ENCODE measurements at places on chromosomes 12 and 14. TPM values are rescaled to one million over a fixed set of nuclear protein-coding genes. Genes with fewer than 3 reads are reported as not detected.

DNA sequence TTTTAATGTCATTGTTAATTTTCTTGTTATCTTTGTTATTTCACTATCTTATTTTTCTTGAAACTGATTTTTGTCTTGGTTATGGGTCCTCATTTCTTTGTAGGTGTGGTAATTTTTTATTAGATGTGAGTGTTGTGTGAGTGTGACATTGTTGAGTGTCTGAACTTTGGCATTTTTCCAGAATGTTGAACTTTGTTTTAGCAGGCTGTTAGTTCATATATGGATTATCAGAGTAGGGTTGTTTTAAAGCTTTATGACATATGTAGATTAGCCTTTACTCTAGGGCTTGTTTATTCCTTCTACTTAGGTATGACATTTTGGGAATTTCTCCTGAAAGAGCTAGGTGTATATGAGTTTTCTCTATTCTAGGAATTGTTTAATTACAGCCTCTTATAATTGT, 103.9 kb downstream of the ARID2 start:
- peaks cover 54% of the 10 kb centered on the region for H3K36me3 ChIP-seq
- H3K4me3 ChIP-seq = no peak overlapping the region
- no peak overlapping the region for H3K27ac ChIP-seq
- no peaks in the 10 kb centered on the region for H3K27me3 ChIP-seq

DNA sequence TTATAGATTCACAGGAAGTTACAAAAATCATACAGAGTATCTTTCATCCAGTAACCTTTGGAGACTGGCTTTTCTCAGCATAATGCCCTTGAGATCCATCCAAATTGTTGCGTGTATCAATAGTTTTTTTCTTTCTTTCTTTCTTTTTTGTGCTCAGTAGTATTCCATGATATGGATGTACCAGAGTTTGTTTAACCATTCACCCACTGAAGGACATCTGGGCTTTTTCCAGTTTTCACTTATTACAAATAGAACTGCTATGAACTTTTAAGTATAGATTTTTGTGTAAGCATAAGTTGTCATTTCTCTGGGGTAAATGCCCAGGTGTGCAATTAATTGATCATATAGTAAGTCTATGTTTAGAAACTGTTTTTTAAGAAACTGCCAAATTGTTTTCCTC, 79.4 kb downstream of the FBXL14 start:
- no peaks in the 10 kb centered on the region for H3K4me1 ChIP-seq
- no peaks in the 10 kb centered on the region for H3K36me3 ChIP-seq
- no peak for DNase-seq
- peaks cover 57% of the 10 kb centered on the region for H3K27me3 ChIP-seq
- H3K27ac ChIP-seq = no peak overlapping the region

DNA sequence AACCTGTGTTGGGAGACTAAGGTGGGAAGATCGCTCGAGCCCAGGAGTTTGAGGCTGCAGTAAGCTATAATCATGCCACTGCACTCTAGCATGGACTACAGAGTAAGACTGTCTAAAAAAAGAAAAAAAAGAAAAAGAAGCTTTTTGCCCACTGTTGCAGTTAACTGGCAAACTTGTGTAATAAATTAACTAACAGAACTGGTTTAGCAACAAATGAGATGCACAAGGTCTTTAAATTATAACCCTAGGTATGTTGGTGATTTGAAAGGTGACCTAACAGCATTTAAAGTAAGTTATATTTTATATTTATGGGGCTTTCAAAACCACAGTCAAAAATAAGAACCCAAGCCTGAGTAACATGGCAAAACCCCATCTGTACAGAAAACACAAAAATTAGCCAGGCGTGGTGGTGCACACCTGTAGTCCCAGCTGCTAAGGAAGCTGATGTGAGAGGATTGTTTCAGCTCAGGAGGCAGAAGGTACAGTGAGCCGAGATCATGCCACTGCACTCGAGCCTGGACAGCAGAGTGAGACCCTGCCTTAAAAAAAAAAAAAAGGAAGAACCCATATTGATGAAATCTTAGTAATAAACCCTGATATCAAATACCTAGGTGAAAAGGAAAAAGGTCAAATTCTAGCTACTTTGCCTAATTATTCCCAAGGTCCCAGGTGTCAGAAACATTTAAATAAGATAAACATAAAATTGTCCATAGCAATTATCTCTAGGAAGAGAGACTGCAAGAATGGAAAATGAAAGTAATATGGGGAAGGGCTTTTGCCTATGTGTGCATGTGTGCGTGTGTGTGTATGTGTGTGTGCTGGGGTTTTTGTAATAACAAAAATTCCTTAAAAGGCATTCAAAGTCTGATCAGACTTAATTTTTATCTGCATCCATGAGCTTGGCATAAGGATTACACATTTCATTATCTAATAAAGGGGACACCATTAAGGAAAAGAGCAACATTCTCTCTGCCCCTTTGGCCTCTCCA, 15.4 kb downstream of the SYNE2 start:
- peak overlapping the region; percentile 62 for H3K4me3 ChIP-seq
- DNase-seq = no peak
- peaks cover 15% of the 10 kb centered on the region for H3K36me3 ChIP-seq
- no peaks in the 10 kb centered on the region for H3K27me3 ChIP-seq

- H3K36me3 ChIP-seq = no peaks in the 10 kb centered on the region
- H3K4me1 ChIP-seq = no peaks in the 10 kb centered on the region
- no peak overlapping the region for H3K27ac ChIP-seq
- no peaks in the 10 kb centered on the region for H3K27me3 ChIP-seq
- no peak overlapping the region for H3K4me3 ChIP-seq
- DNase-seq = no peak
Observed at GRCh38 chr12:118866346-118866745, 115.0 kb upstream of the SRRM4 start.

GRCh38 chr12:10716704-10717315, 6.3 kb downstream of the YBX3 start:
- H3K4me3 ChIP-seq = no peak overlapping the region
- H3K4me1 ChIP-seq = peaks cover 44% of the 10 kb centered on the region
- no peak for DNase-seq
- H3K27me3 ChIP-seq = no peaks in the 10 kb centered on the region
- H3K36me3 ChIP-seq = peaks cover 21% of the 10 kb centered on the region

DNA sequence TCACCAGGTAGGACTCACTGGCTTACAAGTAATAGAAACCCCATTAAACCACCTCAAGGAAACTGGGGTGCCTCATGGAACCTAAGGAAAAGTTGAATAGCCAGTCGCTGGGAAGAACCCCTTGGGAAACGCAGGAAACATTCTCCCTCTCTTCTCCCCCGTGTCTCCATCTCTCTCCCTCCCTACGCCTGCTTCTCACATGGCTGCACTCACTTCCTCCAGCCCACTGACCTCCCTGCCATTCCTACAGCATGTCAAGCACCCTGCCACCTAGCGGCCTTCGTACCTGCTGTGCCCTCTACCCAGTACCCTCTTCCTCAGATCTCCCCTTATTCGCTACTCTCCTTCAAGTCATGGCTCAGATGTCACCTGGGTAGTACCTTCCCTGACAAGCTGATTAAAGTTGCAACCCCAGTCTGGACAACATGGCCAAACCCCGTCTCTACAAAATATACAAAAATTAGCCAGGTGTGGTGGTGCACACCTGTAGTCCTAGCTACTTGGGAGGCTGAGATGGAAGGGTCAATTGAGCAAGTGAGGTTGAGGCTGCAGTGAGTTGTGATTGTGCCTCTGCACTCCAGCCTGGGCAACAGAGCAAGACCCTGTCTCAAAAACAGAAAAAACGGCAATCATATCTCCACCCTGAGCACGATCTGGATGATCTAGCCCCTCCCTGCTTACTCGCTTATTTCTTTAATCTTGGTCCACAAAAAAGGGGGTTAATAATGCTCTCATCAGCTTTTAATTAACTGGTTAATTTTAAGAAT, 6.4 kb upstream of the DTX1 start:
- peaks cover 3% of the 10 kb centered on the region for H3K4me1 ChIP-seq
- H3K27me3 ChIP-seq = peaks cover 24% of the 10 kb centered on the region
- H3K36me3 ChIP-seq = no peaks in the 10 kb centered on the region
- H3K4me3 ChIP-seq = no peak overlapping the region
- no peak for DNase-seq

DNA sequence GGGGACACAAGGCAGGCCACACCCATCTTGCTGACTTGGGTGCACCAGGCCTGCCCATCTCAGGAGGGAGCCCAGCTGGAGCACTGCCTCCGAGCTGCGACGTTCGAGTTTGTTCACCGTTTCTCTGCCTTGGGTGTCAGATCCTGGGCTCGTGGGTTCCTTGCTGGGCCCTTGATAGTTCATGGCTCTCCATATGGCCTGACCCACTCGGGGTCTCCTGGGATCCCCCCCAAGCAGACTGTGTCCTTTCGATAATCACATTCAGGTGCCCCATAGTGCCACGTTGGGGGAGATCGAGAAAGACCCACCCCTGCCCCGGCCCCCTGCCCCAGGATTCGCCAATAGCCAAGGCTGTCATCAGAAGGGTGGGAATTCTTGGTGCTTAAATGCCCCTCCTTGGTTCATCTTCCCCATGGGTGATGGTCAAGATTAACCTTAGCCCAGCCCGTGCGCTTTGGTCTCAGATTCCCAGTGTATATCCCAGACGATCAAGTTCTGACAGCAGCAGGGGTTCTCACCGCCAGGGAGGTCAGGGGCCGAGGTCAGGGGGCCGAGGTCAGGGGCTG, 7.4 kb downstream of the RFLNA start:
- H3K27me3 ChIP-seq = peaks cover 2% of the 10 kb centered on the region
- H3K4me1 ChIP-seq = no peaks in the 10 kb centered on the region
- no peak overlapping the region for H3K4me3 ChIP-seq
- no peaks in the 10 kb centered on the region for H3K36me3 ChIP-seq

GRCh38 chr14:87084908-87085307, 908.1 kb downstream of the GALC start:
- H3K27me3 ChIP-seq = no peaks in the 10 kb centered on the region
- H3K4me3 ChIP-seq = no peak overlapping the region
- no peak for DNase-seq

DNA sequence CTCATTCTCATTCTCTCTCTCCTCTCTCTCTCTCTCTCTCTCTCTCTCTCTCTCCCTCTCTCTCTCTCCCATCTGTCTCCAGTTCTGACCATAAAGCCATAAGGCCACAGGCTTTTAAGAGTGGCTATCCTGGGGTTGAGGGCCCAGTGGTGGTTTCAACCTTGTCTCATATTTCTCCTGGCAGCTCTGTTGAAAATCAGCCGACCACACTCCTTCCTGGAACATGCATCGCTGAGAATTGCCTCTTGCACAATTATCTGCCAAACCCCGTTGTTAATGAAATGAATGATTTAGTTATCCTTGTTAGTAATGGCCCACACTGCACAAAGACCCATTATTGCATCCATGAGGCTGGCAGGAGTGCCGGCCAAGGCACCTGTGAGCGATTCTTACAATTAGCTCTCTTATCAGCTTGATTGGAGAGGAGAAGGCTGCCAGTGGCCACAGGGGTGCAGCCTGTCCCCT, 30.4 kb upstream of the KCNA5 start:
- no peak for DNase-seq
- H3K4me1 ChIP-seq = peaks cover 2% of the 10 kb centered on the region
- H3K4me3 ChIP-seq = no peak overlapping the region
- no peak overlapping the region for H3K27ac ChIP-seq

DNA sequence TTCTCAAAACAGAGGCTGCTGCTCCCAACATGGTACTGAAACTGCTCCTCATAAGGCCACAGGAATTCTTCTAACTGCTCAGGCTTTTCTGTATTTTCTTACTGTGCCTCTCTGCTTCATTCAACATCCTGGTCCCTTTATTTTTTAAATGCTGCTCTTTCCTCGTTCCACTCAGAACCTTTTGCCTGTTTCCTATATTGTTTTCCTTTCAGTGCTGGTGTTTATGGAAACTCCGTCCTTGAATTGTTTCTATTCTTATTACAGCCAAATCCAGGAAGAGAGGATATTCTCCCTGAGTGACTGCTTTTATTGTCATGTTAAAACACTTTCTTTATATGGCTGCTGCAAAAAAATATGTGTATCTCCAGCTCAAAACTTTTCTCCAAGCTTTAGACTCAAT, 173.0 kb upstream of the E2F7 start:
- no peaks in the 10 kb centered on the region for H3K36me3 ChIP-seq
- no peak for DNase-seq
- no peak overlapping the region for H3K4me3 ChIP-seq

The MRPS35 gene
- 31.9 TPM for total RNA-seq

The MYF5 gene
- not detected for total RNA-seq

The KRT6C gene
- not detected for total RNA-seq

The TTC8 gene
- 1.3 TPM for total RNA-seq

The SLC25A47 gene
- not detected for total RNA-seq

Data from activated naive CD8-positive, alpha-beta T cell treated with anti-CD3 and anti-CD28 coated beads, Interleukin-2, amount 10 ng/mL, durations not matched to agents 7 days and 5 days (primary cell).